ENCODE measurements at places on chromosomes 12 and 14. TPM values are rescaled to one million over a fixed set of nuclear protein-coding genes. Genes with fewer than 3 reads are reported as not detected.

KRT83 gene
- polyA plus RNA-seq, result not detected

DNA sequence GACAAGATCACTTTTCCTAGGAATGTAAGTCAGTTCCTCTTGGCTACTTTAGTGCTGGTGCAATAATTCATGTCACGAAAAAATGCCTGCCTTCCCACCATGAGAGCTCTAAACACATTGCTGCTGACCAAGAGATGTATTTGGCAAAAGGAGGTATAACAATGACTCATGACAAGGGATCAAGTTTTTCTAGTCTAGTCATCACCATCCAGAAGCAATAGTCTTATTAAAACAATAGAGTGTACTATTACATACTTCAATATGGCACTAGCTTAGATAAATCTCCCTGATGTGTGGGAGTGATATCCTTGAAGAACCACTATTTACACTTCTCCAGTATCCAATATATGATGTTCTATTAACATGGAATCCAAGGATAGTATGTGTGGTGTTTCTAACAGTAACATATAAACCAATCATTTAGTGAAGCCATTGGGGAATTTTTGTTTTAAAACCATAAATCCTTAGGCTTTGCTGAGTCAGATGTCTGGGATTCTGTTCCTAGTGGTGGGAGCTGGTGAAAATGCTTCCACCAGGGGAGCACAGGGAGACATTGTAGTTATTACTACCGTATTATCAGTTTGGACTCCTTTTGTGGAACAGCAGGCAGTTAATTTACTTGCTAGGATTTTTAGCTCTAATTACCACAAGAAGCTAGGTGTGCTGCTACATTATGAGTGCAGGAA is 1387.5 kb downstream of the LRFN5 start:
- no peak for DNase-seq

DNA sequence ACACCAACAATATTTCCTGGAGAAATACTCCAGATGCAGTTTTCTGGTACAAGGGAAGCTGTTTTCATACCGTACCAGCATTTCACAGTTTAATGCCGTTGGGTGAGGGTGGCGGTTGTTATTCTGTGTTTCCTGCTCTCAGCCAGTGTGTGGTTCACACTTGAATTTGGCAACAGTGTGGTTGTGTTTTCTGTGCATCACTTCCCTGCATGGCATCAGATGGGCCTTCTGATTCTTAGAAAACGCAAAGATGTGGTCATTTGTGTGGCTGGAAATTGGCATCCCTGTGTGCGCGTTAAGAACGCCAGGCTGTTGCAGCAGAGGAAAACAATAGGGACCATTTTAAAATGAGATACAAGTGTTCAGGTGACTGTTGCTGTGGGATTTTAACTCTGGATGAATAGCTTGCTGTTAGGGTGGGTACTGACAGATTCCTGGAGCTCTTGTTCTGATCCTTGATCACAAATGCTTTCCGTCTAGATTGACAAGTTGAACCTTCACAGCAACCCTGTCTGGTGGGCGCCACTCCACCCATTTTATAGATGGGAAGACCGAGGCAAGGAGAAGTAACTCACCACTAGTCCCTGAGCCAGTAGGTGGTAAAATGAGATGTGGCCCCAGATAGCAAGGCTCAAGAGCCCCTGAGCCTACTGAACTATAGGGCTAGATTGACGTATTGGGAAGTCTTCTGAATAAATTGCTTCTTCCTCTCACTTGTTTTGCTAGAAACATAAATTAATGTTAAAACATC is 231.2 kb downstream of the CHST11 start:
- no peak for DNase-seq

DNA sequence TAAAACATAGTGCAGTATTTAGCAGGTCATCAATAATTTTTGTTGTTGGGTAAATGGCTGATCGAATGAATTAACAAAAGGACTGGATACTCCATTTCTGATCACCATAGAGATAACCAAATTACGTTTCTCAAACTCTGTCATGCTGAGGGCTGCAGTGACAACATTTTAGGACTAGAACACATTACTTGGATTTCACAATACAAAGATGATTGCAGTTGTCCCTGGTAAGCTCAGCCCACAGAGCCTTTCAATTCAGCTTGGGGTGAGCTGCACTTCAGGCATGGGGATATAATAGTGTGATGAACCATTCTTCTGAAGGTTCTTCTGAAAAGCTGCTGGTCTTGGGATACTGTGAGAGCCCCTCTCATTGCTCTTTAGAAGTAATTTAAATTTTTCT is 74.3 kb downstream of the FAR2 start:
- DNase-seq, result no peak

GRCh38 chr12:94244165-94245133 is 96.1 kb downstream of the PLXNC1 start:
- DNase-seq, result no peak

DNA sequence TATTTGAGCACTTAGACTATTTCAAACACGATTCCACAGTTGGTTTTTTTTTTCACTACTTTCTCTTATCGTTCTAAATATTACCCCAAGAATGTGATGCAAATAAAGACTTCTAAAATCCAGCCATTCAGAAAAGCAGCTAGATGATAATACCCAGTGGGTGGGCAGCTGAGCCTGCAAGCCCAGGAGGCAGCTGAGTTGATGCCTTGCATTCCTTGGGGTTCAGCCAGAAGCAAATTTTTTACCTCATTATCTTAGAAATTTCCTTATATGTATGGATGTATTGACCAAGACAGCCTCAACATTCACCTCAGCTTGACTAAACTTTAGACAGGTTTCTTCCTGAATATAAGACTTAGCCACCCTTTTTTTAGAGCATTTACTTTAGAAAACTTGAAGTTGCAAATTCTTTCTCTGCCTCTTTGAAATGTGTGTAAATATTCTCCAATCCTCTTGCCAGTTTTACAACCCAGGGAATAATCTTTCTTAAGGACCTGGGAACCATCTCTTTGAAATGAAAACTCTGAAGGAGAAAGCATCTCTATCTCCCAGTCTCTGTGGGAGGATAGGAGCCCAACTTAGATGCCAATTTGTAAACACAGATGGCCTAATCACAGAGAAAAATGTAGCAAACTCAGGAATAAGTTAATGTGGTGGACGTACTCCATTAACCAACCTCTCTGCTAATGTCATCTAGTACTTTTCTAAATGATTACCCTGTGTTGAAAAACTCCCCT is 52.2 kb upstream of the ANP32D start:
- DNase-seq, result no peak

- DNase-seq, result no peak
These were observed 92.7 kb downstream of the BORCS5 start for GRCh38 chr12:12449533-12450025.

KRT74 gene
- polyA plus RNA-seq, result not detected

GRCh38 chr12:4276524-4277204 is 3.1 kb downstream of the CCND2 start:
- peak; percentile 89 for DNase-seq

GRCh38 chr12:5577211-5577612 is 145.3 kb downstream of the NTF3 start:
- no peak for DNase-seq

- no peak for DNase-seq
These were observed 7.3 kb upstream of the TNFAIP2 start for GRCh38 chr14:103115845-103116572.

MYL6B gene
- 172 TPM for polyA plus RNA-seq

TTC8 gene
- 34.7 TPM for polyA plus RNA-seq

GRCh38 chr14:74988131-74988530 is 14.6 kb upstream of the EIF2B2 start:
- no peak for DNase-seq

GRCh38 chr12:113055594-113056380 is 743 bp upstream of the DTX1 start:
- DNase-seq, result no peak

DNA sequence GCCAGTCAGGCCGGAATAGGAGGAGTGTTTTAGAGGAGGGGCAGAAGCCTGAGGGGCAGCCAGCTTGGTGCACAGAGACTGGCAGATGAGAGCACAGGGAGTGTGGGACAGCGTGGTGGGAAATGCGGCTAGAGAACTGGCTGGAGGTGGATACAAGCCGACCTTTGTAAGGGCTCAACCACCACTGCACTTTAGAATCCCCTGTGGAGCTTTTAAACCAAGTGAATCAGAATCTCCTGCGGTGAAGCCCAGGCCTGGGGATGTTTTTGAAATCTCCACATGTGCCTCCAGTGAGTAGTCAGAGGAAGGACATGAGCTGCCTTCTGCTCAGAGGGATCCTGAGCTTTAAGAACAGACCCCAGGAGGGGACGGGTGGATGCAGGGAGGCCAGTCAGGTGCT is 10.9 kb upstream of the PCED1B start:
- DNase-seq, result no peak

BDKRB2 gene
- polyA plus RNA-seq, result 0.76 TPM

- DNase-seq, result no peak
These were observed 128.0 kb upstream of the RAP1B start for GRCh38 chr12:68482660-68483059.

- no peak for DNase-seq
These were observed 21.7 kb downstream of the RACGAP1 start for GRCh38 chr12:50003595-50003994.

- no peak for DNase-seq
These were observed 15.8 kb upstream of the STAB2 start for GRCh38 chr12:103571286-103571685.

GRCh38 chr14:22079766-22080165 is 406.1 kb upstream of the OR4E1 start:
- DNase-seq, result no peak

GRCh38 chr12:67070307-67070600 is 198.9 kb upstream of the CAND1 start:
- no peak for DNase-seq

DNA sequence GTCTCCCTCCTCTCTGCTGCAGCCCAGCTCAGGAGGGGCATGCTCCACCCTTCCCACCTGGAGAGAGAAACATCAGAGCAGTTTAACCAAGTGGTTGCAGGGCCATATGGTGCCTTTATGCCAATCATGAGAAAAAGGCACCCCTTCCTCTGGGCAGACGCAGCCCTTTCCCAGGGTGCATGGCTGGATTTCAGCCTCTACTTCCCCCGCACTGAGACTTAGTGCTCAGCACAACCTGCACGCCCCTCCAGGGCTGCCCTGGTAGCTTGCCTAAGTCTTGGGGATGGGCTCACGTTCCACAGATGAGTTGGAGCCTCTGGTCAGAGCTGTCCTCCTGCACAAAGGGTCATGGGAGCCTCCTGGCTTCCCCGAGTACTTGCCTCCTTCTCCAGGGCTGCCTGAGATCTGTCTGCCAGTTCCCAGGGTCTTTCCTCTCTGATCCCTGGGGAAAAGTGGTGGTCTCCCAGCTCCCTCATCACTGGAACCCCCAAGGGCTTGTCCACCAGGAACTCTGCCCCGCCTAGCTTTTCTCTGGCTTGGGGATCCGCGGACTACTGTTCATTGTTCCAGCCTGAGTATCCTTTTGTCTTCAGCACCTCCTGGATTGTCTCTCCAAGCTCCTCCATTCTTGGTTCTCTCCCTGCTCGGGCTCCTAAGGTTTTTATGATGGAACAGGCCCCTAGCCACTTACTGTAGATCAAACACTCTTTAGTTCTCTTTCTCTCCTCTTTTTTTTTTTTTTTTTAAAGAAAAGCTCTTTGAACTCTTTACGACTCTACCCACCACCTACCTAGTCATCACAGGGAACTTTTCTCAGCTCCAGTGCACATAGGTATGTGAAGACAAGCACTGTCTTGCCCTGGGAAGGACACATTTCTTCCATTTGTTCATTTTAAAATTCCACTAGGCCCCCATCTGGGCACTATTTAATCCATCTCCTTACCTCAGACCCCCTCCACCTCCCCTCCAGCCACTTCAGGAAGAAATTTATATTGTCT is 6.1 kb upstream of the KRT74 start:
- no peak for DNase-seq

CCND2 gene
- polyA plus RNA-seq, result 46.4 TPM

GRCh38 chr14:35159742-35160409 is 37.5 kb downstream of the PRORP start:
- DNase-seq, result no peak

DNA sequence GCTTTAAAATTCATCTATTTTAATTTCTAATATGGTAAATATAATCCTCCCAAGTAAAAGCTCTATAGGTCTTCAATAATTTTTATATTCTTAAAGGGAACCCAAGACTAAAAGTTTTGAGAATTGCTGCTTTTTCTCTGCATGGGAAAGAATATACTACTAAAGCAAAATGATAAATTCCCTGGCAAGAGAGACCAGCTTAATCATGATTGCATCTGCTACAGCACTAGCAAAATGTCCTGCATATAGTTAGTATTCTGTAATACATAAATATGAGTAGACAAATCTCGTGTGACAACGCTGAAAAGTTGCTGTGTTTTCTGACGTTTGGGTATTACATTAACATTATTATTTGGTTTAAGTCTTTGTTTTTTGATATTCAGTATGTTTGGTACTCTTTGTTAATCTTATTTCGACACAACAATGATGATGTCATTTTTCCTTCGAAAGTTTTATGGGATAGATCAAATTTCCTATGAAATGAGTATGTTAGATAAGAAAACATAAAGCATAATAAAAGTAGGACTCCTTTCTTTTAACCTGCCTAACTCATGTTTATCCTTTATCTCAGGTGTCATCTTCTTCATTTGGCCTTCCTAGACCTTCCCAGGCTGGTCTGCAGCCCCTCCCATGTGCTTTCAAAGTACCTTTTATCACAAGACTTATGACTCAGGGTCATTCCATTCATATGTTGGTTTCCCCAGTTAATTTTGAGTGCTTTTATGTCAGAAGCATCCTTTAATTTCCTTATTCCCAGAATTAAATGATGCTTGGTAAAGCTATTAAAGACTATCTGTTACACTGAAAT is 321.9 kb downstream of the RAD51B start:
- no peak for DNase-seq

DNA sequence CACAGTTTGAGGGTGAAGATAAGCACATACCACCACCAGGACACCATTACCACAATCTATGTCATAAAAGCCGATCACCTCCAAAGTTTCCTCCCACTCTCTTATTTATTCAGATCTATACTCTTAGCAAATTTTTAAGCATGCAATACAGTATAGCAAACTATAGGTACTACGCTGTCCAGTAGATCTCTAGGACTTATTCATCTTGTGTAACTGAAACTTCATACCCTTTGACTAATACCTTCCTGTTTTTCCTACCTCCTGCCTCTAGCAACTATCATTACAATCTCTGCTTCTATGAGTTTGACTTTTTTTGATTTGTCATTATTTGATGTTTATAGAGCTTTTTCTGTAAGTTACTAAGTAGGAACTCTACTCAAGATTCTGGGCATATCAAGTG is 84.5 kb upstream of the MANSC4 start:
- DNase-seq, result no peak

C1QL4 gene
- not detected for polyA plus RNA-seq

KRT3 gene
- not detected for polyA plus RNA-seq

DNA sequence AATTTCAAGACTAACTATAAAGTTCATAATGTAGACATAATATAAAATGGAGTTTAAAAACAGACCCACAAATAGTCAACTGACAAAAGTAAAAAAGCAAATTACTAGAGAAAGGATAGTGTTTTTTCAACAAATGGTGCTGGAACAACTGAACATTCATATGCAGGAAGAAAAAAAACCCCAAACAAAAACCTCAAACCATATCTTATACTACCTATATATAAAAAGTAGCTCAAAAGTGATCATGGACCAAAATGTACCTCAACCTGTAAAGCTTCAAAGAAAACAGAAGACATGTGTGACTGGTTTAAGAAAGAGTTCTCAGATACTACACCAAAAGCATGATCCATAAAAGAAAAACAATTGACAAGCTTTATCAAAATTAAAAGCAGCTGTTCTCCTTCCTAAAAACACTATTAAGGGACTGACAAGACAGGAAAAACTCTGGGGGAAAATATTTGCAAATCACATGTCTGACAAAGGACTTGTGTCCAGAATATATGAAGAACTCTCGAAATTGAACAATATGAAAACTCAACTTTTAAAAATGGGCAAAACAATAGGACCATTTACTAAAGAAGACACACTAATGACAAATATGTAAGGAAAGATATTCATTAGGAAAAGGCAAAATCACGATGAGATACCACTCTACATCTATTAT is 22.7 kb upstream of the ARID4A start:
- DNase-seq, result no peak

BEST3 gene
- 0.22 TPM for polyA plus RNA-seq

Data from right lung (tissue), 10 donors.